ENCODE measurements at places on chromosomes 5 and 9.

DNA sequence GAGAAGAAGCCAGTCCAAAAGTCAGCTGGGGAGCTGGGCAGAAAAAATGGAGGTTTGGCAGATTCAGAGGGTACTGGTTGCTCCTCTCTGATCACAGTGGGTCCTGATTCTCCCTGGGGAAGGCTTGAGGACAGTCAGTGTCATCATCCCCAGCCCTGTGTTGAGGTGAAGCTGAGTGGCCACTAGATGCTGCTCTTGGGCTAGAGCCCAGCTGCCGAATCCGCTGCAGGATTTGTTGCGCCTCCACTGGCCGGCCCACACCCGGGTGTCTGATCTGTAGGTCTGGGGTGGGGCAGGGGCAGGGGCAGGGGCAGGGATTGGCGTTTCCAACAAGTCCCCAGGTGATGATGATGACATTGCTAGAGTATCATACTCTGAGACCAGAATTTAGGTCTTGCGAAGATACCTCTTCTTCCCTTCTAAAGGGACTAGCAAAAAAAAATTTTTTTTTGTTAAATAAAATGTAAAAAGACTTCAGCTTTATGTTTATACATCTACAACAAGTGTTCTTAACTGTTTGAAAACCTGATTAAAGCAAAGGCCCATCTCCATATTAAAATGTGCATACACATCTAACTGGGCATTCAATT is 106.8 kb downstream of the PDE6A start:
- DNase-seq = peak; percentile 8

DNA sequence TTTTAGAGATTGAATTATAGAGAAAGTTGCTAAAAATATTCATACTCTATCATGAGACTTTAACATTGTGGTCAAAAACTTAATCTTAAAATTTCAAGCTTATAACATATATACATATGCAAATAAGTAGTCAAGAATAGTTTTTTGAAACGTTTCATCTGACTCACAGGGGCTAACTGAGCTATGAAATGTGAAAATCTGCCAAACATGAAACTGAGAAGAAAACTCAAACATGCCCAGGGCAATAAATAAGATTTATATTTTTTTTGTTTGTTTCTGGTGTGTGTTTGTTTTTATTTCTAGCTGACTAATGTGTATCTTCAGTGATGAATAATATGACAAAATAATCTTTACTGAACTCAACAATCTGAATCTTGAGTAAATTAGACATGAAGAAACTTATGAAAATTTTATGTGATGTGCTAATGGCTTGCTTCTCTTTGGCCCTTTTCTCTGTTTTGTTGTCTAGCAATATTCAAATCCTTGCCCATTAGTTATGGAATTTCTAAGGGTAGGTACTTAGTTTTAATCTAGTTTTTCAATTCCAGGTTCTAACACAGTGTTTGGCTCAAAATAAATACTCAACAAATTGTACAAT is 99.9 kb downstream of the FAM174A start:
- DNase-seq = no peak

GRCh38 chr5:36056422-36056821 is 10.3 kb downstream of the UGT3A2 start:
- DNase-seq = no peak

DNA sequence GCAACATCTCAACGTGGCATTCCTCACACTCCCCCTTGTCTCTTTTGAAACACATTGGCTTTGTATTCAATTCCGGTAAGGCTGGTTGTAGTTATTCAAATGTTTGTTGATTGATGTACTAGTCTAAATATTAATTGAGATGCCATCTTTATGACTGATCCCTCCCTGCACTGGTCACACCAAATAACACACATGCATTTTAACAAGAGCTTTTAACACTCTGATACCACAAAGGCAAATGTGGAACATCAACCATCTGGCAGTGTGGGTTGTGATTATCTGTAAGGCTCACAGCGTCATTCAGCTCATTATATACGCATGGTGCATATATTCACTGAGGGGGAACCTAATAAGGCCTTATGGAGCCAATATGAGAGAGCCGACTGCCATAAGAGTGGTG is 305.0 kb downstream of the TENT4A start:
- no peak for DNase-seq

DNA sequence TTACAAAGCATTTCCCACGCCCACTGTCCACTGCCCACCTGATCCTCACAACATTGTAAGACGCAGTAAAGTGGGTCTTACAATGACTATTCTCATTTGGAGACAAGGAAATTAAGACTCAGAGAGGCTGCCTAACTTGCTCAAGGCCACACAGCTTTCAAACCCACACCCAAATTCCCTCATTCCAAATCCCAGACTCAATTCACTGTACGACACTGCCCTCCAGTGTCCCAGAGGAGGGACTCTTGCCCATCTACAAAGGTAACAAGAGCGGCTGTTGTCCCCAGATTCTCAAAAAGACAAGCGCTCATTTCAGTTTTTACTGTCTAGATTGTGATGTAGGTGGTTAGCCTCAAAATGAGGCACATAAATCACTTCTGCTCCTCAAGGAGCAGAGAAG is 184.6 kb downstream of the ACTL7B start:
- no peak for DNase-seq

DNA sequence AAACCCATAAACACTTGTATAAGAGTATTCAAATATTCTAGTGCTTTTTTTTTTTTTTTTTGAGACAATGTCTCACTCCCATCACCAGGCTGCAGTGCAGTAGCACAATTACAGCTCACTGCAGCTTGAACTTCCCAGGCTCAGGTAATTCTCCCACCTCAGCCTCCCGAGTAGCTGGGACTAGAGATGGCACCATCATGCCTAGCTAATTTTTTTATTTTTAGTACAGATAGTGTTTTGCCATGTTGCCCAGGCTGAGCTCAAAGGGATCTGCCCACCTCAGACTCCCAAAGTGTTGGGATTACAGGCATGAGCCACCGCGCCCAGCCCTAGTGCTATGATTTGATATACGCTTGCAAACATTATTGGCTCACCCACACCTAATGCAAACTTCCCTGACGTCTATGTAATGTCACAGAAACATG is 11.8 kb downstream of the IL6ST start:
- DNase-seq = no peak

GRCh38 chr5:168424594-168425323 is 61.5 kb upstream of the RARS1 start:
- DNase-seq = no peak

DNA sequence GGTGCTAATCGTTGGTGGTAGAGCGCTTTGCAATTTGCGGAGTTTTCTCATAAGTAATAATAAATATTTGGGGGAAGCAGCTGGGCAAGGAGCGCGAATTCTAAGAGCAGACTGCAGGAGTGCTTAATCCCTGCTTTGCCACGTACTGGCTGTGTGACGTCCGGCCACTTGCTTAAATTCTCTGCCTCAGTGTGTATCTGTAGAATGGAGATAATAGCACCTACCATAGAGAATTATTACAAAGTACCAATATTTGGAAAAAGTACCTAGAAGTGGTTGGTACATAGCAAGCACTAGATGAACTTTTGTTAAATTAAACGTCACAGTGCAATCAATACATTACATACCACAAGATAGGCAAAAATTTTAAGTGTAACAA is 598 bp upstream of the TMED7 start:
- no peak for DNase-seq

DNA sequence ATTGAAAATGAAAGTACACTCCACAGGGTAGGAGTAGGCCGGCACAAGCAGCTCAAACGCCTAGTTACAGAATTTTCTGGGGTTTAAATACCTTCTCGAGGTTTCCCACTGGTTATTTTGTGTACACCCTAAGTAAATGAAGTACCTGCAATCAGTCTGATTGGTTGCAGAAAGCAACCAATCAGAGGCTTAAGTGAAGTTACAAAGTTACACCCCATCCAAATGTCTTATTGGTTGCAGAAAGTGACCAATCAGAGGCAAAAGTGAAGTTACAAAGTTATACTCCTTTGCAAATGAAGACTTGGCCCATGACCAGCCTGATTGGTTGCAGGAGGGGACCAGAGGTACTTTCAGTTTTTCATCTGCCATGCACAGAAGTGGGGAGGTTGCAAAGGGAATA is 33.2 kb upstream of the ERAP2 start:
- DNase-seq = no peak

DNA sequence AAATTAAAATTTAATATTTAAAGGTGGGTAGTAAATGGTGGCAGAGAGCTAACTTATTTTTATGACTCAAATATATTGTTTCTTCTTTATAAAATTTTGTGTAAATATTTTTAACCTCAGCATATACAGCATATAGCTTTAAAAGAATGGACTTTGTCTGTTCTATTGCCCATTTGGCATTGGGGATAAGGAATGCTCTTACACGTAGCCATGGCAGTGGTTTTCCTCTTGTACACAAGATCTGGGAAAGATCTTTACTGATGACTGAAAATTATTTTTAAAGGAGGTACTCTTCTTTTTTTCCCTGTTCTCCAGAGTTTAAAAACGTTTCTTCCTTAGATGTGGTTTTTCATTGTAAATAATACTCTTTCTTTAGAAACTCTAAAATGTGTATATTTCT is 75.0 kb downstream of the PBX3 start:
- no peak for DNase-seq

DNA sequence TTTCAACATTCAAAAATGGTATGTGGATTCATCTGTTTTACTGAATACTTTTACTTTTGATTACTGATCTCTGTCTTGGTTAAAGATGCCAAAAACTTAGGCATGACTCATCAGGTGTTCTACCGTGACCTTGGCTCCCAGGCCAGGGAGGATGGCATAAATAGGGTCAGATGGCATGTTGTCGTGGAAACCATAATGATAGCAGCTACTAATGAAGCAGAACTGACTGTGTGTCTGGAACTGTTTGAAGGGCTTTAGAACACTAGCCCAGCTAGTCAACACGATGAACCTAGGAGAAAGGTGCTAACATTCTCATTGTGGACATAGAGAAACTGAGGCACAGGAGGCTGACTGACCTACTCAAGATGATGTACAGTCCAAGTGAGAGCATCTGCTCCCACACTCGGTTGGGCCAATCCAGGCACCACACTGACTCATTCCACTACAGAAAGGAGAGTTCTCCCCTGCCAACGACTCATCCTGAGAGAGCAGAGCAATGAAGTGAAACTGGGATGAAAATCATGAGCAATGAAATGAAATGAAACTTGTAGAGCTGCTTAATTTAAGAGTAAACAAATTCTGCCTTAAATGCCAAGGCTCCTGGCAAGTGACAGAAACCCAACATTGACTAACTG is 116.0 kb downstream of the TENT4A start:
- DNase-seq = no peak

DNA sequence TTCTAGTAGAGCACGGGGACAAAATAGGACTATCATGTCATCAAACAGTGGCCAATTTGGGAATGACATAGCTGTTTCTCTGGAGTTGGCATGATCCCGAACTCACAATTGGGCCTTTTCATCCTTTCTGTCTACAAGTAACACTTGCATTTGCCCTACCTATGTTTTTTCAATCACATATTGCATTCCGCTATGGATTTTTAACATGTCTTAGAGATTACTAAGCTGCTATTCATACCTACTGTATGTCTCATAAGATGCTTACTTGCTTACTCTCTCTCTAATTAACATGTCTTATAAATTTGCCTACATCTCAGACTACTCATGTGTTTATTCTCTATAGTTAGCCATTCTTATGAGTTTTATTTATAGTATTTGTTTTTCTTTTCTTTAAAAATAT is 341.2 kb upstream of the CTNND2 start:
- no peak for DNase-seq

DNA sequence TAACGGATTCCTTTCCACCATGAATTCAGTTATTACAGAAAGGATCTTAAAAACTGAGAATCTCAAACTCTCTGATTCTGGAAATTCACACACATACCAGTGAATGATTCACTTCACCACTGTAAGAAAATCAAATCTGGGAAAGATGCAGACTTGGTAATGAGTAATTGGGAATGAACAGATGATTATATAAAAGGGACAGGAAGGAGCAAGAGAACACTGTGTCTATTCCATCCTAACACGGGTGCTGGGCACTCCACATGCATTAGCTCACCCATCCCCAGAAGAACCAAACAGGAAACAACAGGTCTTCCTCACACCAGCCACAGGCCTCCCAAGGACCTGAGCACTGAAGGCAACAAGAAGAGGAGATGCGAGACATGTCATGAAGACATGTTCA is 74.8 kb upstream of the ZNF622 start:
- no peak for DNase-seq

DNA sequence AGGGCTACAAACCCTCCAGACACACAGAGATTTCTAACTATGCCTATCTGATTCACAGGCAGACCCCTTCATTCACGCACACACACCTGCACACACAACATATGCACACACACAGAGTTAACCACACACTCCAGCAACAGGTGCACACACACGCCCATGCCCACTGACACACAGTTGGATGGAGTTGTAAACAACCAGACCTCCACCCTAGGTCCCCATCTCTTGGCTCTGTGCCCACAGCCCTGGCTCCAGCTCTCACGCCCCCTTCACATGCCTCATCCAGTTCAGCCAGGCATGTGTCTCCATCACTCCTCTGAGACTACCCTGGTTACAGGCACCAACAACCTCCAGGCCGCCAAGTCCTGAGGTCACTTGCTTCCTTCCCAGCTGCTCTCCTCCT is 61.1 kb downstream of the PSD2 start:
- DNase-seq = no peak

- no peak for DNase-seq
Observed at GRCh38 chr5:168600409-168600808, 21.2 kb upstream of the PANK3 start.

DNA sequence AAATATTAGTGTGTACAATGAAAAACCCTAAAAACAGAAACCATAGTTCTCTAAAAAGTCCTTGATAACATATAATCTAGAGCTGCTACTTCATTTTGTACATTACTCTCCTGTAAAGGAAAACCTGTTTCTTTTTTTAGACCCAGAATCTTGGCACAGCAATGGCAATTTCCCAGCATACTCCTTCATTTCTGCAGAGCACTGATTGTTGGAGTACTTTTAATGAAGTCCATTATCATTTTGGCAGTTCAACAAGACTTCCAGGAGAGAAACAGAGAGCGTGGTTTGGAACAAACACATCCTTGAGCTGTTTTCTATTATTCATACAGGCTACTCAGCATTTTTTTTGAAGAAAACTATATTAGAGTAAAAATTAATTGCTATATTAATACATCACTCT is 22.7 kb upstream of the MROH2B start:
- no peak for DNase-seq

DNA sequence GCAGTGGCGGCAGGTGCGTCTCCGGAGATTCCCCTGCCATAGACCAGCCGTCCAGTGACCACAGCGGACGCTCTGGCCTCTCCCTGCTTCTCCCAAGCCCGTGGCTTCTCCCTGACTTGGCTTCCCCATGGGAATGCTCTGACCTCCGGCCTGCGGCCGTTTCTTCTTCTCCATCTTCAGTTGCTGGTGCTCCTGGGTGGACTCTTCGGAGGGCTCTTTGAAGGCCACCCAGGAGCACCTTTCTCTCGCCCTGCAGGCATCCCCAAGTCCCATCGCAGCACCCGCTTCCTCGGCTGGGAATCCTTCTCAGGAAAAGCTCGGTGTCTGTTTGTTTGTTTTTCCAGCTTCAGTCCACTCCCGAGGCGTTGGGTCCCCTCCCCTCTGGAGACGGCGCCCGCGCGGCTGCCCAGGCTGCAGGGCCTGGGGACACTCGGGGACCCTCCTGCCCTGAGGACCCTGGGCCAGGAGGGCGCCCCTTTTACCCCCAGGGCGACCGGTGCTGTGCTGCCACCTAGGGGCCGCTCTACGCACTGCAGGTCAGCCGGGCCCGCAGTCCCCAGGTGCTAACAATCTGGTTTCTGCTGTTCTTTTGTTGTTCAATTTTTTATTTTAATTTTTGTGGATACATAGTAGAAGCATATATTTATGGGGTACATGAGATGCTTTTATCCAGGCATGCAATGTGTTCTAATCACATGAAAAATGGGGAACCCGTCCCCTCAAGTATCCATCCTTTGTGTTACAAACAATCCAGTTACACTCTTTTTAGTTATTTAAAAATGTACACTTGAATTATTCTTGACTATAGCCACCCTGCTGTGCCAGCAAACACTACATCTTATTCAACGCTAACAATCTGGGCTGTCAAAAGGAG is 197.9 kb upstream of the ADAMTS16 start:
- DNase-seq = no peak
